ENCODE measurements at places on chromosomes 11 and 22.
A peak's percentile ranks its signal among the peaks of the same experiment; 100 is the strongest.

GRCh38 chr11:24848857-24849256, 352.0 kb downstream of the LUZP2 start:
- DNase-seq, result no peak

DNA sequence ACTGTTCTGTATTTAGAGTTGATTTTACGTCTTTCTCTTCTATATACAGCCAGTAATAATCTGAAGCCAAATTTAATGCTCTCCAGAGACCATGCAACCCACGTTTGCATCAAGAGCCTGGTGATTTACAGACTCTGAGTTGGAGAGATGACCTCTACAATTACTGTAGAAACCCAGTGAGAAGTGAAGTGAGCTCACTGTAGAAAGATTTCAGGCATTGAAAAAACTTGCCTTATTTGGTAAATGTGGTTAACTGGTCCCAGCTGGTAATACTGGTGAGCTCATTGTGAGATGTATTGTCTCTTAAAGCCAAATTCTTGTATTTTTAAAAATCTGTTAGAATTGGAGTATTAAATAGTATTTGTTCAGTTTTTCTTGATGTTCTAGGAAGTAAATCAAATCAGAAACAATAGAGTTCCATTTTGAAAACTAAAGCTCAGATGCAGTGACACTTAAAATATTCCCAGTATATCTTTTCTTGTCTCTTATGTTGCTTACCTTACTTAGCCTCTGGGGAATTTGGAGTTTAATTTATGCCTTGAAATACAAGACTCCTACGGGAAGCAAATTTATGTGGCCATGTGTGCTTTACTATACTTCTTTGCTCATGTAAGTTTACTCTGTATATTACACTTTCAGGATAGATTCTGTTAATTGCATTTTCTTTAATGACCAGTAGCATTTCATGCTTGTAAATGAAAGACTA, 189.9 kb downstream of the ARHGAP42 start:
- peak; percentile 96 for DNase-seq

GRCh38 chr11:126722006-126722736, 278.4 kb downstream of the KIRREL3 start:
- DNase-seq, result no peak

- peak; percentile 30 for DNase-seq
These were observed at the start of gene SYT9 for GRCh38 chr11:7251836-7252682. SYT9 (plus strand) TSS chr11:7251904; CDS start chr11:7252187, 283 bp downstream.

DNA sequence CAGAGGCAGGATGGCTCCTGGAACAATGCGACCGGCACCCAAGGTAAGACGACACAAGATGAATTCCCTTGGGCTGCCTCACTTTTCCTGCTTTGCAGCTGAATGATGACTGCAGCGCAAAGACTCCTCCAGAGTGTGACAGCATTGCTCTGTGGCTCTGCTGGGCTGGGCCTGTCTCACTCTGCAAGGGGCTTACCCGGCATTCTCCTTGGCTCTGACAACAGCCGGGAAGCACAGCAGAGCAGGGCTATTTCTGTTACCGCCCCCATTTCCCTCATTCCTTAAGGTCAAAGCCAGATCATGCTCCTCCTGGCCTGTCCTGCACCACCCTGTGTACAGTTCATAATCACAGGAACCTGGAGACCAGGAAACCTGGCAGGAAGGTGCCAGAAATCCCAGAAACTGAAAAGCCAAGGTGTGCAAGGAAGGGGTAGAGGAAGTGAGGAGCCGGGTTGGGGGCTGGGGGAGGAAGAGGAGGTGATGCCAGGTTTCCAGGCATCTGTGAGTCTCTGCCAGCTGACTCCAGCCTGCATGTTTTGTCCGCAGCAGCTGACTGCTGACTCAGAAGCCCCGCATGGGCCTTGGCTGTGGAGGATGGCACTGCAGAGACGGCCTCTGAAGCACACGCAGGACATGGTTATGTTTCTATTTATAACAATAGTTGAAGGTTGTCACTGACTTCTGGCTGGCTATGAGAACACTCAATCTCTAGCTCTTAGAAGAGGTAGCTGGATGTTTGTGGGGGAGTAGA, 113.6 kb downstream of the MICAL3 start:
- DNase-seq, result peak; percentile 88

GRCh38 chr11:27255447-27255828, 107.6 kb downstream of the CCDC34 start:
- DNase-seq, result peak; percentile 20

GRCh38 chr11:1503708-1504104, 17.1 kb upstream of the MOB2 start:
- DNase-seq, result no peak

GRCh38 chr11:122023614-122024250, 92.3 kb downstream of the BLID start:
- no peak for DNase-seq

Data from M059J (cell line).